Stimulated activated CD8-positive, alpha-beta memory T cell treated with anti-CD3 and anti-CD28 coated beads, Interleukin-7, amount 100 ng/mL, for 1 hour (primary cell): ENCODE measurements at places on chromosomes 2 and 18.

GRCh38 chr2:65107530-65107929, 22.4 kb downstream of the RAB1A start:
- no peak for DNase-seq

DNA sequence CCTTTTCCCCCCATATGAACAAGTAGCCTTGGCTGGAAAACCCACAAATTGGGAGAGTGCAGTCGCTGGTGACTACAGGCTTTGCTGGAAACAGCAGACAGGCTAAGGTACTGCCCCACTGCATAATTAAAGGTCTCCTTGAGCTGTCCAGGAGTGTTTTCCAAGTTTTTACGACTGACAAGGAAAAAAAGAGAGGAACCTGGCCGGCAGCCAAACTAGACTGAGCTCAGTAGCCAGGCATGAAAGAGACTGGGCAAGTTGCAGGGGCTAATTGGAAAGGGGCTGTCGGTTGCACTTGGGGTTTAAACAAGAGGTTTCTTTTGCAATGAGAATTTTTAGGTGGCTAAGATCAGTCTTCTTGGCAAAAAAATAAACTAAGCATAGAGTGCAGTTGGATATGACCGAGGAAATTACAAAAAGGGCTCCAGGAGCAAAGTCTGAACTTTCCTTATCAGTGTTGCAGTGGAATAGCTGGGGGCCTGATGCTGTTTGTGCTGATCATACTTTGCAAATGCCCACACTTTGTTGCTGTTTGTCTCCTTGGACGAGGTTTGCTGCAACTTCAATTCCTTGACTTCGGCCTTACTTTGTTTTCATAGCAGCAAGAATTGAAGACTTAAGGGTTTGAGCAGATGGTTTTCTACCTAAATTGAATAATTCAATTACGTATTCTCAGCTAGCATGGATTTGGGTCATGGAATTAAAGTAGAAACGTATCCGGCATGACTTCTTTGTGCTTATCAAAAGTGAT, 2.1 kb downstream of the GULP1 start:
- no peak for DNase-seq

GRCh38 chr2:192051533-192051932, 143.2 kb downstream of the TMEFF2 start:
- DNase-seq = no peak

GRCh38 chr2:172905937-172906811, 169.5 kb upstream of the MAP3K20 start:
- DNase-seq = no peak

- DNase-seq = no peak
Observed at GRCh38 chr2:234355021-234355720, 141.7 kb downstream of the ARL4C start.

- DNase-seq = no peak
Observed at GRCh38 chr18:59610546-59611140, 86.6 kb downstream of the CCBE1 start.

GRCh38 chr2:241223211-241224017, 34.9 kb downstream of the ANO7 start:
- no peak for DNase-seq

- no peak for DNase-seq
Observed at GRCh38 chr2:128451084-128452023, 132.7 kb upstream of the HS6ST1 start.

DNA sequence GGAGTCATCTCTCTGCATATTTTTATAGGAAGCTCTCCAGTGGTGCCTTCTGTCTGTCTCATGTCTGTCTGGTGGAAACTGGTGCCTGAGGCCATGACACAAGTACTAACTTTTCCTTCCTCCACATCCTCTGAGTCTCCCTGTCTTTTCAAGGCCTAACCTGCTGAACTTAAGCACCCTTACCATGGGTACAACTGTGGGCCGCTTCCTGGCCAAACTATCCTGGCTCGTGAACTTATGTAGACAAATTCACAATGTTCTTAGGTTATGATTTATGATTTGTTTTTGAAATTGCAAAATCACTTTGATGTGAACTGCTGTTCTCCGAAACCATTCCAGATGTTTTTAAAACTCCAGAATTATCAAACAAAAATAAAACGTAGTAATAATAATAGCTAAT, 804.5 kb upstream of the POU3F3 start:
- no peak for DNase-seq
